NCI-H526 treated with DMSO at 0.1 percent for 48 hours (cell line): ENCODE measurements at places on chromosomes 2 and 18.

DNA sequence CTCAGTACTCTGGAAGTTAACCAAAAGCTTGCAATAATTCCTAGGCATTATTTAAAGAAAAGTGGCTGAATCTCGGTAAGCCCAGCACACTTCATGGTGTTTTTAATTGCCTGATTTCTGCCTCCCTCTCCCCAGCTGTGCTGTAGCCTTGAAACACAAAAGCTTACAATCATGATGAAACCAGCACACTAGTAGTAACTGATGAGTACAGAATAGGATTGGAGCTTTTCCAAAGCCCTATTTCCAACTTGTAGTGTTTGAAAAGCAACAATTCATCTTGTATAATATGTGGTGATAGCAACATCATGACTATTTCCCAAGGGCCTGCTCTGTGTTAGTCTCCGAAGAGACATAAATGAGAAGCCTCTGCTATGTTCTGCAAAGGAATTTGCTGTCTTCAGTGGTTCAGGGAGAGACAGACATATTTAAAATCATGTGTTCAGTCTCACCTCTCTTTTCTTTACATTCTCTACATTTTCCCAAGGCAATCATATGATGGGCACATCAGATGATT lies 1015.0 kb downstream of the BCL11A start:
- no peak for DNase-seq

DNA sequence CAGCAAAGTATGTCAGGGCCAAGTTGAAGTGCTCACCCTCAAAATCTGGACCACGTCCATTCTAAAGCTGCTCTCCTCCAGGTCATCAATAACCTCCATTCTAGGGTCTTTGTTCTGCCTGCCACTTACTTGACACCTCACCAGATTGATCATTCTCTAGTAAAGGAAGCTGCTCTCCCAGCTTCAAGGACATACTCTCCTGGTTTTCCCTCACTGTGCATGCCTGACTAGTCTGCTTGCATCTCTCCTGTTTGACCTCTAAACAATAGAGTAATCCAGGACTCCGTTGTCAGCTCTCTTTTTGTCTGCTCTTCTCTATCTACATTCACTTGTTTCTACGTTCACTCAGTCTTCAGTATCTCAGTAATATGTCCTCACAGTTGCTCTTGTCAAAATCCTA lies 59.1 kb downstream of the FRZB start:
- DNase-seq, result no peak

- no peak for DNase-seq
Observed at GRCh38 chr2:45533771-45534170, 77.3 kb downstream of the SRBD1 start.

GRCh38 chr2:68564426-68564825 lies 79.0 kb upstream of the PROKR1 start:
- DNase-seq, result no peak

GRCh38 chr2:81706856-81707255 lies 1402.3 kb upstream of the LRRTM1 start:
- no peak for DNase-seq

- DNase-seq, result no peak
Observed at GRCh38 chr2:191552066-191552465, 125.9 kb upstream of the NABP1 start.

- DNase-seq, result no peak
Observed at GRCh38 chr2:240458900-240459391, 23.5 kb downstream of the GPC1 start.

- no peak for DNase-seq
Observed at GRCh38 chr2:213995400-213996105, 415.3 kb upstream of the VWC2L start.

DNA sequence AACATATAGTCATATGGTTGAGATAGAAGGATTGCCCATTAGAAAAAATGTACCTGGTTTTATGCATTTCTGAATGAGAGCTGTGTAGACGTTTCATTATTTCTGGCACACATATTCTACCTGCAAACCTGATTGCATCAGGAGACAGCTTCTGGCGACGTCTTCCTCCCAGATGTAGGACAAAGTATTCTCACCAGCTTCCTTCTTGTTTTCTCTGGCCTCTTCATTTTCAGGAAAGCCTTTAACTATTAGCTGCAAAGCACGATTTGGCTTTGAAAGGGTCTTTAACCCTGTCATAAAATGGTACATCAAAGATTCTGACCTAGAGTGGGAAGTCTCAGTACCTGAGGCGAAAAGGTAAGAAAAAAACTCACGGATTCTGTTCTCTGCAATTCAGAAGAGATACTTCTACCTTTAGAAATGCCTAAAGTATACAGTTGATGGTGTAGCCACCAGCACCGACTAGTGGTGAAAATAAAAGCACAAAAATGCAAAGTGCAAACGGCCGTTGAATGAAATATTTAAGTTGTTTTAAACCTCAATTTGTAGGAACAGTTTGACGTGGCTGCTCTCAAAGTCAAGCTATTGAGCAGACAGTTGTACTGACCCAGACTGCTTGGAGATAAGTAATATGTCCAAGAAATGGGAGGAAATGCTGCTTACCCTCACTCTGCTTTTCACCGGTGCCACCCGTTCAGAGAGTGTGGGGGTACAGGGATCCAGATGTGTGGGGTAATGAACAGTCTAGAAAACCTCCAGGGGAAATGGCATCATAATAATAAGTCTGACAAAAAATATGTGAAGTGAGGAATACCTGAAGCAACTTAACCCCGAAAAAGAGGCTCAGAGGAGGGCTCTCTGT lies 20.2 kb downstream of the IL18RAP start:
- DNase-seq, result peak; percentile 10
